ENCODE measurements at places on chromosomes 5 and 9.

DNA sequence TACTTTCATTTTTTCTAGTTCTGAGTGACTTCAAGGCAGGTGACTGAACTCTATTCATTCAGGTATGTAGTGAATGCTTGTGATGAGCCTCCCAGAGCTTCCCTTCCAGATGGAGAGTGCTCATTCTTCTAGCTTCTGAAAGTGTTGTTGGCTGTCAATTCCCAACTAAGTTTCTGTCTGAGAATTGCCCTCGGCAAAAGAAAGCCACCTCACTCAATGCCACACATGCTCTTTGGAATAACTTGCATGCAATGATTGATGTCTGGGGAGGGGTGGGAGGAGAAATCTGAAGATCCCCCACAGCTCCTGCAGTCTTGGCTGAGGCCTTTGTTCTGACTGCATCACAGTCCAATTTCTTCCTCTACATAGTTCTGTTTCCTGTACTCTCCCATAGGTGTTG is 123.1 kb upstream of the C6 start:
- DNase-seq, result no peak

- DNase-seq, result no peak
Observed at GRCh38 chr5:174313615-174314014, 268.1 kb downstream of the NSG2 start.

DNA sequence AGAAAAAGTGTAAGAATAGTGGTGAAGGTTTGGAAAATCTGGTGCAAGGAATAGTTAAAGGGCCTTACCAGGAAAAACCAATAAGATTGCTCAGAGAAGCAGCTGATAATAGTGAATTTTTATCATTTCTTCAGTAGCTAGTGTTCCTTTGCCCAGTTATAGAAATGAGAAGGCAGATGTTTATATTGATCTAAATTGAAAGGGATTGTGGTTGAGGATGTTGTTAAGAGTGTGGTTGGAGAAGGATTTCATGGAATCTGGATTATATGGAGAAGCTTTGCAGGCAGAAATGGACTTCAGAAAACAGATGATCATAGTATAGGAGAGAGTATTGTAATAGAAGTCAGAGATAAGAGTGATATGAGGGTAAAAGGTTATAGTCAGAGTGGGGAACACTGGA is 102.6 kb downstream of the XRCC4 start:
- no peak for DNase-seq

DNA sequence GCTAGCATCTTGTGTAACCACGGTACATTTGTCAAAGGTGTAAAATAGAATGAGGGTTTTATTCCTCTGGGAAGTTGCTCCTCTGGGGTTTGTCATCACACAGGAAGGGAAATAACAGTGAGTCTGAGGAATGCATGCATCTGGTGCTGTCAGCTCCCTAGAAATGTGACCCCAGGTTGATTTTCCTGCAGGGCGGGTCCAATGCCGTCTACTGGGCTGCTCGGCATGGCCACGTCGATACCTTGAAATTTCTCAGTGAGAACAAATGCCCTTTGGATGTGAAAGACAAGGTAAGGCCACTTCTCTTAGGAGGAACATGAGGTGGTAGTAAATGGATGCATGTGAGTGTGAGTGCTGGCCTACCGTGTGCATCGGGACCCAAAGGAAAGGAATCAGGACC is 78.8 kb upstream of the CTSL start:
- DNase-seq, result no peak

- DNase-seq, result no peak
Observed at GRCh38 chr5:106361905-106362304, 1308.8 kb downstream of the EFNA5 start.

- no peak for DNase-seq
Observed at GRCh38 chr9:123493627-123494026, 137.6 kb downstream of the CRB2 start.

- DNase-seq, result peak; percentile 9
Observed at GRCh38 chr9:101705135-101705661, 33.2 kb downstream of the GRIN3A start.

DNA sequence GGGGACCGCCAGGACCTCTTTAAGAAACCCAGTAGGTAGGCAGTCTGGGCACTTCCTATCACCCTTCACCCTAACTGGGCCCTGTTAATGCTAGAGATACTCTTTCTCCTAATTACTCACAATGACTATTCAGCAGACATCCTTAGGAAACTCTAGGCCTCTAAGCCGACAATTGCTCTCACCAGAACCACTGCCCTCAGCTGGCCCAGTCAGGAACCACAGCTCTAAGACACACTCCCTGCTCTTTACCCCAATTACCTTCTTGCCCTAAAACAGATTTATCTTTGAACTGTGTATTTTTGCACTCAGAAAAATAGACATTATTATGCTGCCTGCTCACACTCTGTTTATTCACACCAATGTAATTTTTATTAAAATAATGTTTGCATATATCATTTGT is 432.6 kb upstream of the SLC30A5 start:
- no peak for DNase-seq

DNA sequence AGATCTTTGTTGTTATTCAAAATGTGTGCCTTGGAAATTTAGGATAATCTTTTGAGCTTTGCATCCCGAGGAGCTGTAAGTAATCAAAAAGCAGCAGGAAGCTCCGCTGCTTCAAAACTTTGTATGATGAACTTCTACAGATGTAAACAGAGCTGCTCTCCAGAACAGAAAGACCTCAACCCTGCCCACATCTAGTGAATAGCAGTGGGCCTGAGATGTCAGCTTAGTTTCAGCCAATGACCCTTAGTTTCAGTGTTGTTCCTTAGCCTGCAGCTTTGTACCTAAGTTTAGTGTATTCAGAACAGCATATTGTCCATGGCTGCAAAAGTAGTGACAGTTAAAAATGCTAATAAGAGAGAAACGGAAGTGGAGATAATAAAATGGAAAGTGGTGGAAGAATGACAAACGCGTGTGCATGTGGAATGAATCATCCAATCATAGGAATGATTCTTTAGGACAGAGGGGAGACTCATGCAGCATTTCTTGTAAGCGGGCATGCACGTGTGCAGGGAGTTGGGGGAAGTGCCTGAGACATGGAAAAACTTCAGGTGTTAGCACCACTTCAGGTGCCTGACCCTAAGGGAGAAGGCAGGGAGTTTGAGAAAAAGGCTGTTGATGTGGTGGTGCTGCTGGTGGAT is 24.9 kb downstream of the SNX24 start:
- DNase-seq, result no peak

GRCh38 chr5:79008362-79008761 is 23.3 kb upstream of the ARSB start:
- DNase-seq, result no peak

GRCh38 chr5:88825584-88826315 is 57.2 kb downstream of the MEF2C start:
- no peak for DNase-seq

DNA sequence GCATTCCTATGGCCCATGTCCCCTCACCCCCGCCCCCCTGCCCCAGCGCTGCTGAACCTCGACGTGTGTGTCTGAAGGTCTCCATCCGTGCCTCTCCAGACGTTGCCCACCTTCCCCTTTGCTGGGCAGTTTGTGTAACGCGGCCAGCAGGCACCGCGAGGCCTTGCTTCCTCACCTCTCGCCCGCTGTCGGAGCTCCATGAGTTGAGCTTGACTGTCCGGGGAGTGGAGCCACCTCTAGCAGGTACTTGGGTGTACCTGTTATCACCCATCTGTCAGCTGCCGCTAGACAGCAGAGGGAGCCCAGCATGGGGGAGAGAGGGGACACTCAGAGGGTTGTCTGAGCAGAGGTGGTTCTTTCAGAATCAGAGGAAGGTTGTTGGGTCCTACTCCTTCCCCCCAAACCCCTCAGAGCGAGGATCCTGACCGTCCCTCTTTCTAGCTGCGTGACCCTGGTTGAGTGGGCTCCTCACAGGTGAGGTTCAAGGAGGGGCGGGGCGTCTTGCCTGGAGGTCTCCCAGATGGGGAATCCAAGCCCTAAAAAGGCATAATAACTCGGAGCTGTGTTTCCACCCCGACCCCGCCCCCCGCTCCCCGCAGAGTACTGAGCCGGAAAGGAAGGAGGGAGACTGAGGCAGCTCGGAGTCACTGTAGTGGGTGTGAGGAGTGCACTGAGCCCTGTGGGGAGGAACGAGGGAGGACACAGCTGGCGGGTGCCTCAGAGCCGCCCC is 184.7 kb downstream of the C9orf50 start:
- DNase-seq, result no peak

DNA sequence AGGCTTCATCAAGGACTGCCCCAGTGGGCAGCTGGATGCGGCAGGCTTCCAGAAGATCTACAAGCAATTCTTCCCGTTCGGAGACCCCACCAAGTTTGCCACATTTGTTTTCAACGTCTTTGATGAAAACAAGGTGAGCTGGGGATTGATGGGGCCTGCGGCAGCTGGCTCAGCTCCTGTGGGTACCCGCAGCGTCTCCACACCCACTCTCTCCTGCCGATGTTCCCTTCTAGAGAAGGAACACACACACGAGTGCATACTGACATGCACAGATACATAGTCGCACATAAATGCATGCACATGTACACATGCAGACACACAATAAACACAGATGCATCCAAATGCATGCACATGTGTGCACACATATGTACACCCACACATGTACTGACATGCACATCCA is 45.6 kb downstream of the NCS1 start:
- no peak for DNase-seq

DNA sequence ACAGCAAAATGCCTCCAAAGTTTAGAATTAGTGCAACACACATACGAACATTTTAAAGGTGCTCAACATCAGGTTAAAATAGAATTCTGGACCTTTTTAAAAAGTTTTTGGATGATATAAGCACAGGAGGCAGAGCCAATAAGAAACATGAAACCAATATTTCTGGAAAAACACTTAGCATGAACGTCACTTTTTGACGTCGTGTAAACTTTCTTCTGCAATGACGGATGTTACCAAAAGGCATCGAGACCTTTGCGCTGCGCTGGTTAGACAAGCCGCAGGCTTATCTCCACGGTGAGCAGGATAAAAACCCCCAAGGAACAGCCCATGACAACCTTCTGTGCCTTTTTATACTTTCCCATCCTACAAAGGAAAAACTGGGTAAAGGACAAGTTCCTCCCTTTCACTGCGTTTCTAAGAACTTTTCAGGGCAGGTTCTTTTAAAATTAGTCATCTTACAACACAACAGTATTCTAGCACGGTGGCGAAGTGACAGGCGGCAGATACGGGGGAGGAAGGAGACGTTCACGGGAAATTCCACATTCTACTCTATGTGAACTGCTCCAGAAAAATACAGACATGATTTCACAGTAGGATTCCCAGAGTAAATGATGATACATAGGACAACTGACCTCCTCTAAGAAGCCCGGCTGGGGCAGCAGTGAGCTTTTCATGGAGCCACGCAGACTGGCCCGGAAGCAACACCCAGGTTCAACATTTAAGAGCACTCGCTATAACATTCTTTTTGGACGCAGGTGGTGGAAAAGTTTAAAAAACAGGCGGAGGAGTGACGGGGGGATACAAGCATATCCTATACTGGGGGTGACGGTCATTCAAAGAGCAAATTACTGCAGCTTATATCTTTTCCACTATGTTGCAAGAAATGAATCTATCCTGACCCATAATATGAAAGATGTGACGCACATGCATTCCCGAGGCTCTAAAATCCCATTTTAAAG is 52.4 kb downstream of the USP20 start:
- no peak for DNase-seq

Measured in stimulated activated CD4-positive, alpha-beta T cell treated with anti-CD3 and anti-CD28 coated beads, Interleukin-1b, Interleukin-23, amount 100 ng/mL, for 24 hours (primary cell).